Muscle of arm (tissue), 14 donors: ENCODE measurements at places on chromosomes 6 and 20.

GRCh38 chr20:36658300-36658699, 12.3 kb upstream of the SLA2 start:
- no peak for DNase-seq

DNA sequence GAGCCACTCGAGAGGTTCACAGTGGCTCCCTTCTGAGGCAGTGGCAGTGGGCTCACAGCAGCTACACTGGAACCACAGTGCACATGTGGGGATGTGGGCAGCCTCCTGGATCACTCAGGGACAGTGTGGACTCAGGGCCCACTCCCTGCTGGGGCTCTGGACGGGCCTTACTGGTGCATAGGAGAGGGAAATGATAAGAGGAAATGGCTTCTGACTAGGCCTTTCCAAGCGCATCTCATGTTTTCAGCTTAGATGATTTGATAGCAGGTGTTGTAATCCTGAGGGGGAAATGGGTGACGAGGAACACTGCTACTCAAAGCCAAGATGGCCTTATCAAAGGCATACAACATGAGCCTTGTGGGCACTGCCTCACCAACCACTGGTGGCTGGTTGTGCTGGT, 44.0 kb downstream of the PANK2 start:
- DNase-seq: no peak

DNA sequence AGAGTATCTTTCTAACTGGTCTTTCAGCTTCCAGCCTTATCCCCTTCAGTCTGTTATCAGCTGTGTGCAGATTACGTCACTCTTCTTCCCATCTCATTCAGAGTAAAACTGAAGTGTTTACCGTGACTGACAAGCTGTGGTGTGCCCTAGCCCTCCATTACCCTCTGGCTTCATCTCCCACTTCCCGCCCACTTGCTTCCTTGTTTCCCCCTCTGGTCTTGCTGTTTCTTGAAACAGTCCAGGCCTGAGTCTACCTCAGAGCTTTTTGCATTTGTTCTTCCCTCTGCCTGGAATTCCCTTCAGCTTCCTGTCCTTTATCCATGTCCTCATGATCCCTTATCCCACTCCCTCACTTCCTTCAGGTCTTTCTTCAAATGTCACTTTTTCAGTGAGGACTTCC, 66.9 kb downstream of the CARMIL1 start:
- DNase-seq: no peak

DNA sequence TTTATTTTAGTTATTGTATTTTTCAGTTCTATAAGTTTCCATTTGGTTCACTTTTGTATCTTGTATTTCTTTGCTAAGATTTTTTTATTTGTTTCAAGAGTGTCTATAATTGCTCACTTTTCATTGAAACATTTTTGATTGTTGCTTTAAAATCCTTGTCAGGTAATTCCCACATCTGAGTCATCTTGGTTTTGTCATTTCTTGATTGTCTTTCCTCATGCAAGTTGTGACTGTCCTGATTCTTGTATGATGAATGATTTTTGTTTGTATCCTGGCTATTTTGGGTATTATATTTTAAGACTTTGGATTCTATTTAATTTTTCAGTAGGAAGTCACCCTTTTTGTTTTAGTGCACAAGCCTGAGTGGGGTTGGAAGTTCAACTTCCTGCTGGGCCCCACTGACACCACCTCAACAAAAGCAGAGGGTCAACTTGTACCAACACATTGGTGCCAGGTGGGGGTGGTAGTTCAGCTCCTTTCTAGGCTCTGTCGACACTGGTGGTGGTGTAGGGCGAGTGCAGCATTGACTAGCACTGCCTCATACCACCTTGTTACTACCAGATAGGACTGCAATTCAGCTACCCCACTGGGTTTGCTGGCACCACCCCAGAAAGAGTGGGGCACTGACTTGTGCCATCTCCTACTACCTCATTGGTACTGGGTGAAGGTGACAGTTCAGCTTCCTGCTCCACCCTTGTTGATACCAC, 8.8 kb downstream of the RSPH3 start:
- DNase-seq: no peak

- DNase-seq: no peak
These were observed 23.9 kb downstream of the DUSP22 start for GRCh38 chr6:315921-316752.

- DNase-seq: no peak
These were observed 12.1 kb upstream of the RAMACL start for GRCh38 chr6:166598441-166599138.

GRCh38 chr20:2742934-2743559, 50.5 kb downstream of the EBF4 start:
- DNase-seq: no peak

- DNase-seq: no peak
These were observed 145.8 kb downstream of the SAMD5 start for GRCh38 chr6:147654103-147654845.

DNA sequence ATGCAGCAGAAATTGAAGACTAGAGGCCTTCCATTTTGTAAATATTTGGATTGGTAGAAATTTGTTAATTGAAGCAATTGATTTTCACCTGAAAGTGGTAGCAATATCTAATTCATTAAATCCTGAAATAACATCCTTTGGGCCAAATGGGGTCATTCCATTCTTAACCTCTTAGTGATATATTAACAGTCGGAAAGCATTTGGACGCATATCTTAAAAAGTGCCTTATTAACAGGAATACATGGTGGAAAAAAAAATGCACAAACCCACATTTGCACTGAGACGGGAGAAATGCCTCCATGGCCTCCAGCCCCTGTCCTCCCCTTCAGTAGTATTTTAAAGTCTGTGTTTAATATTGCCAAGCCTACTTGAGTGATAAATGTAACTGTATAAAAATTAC, 205.5 kb downstream of the TFAP2B start:
- DNase-seq: no peak
